NCI-H146 (cell line): ENCODE measurements at places on chromosomes 2 and 18.

DNA sequence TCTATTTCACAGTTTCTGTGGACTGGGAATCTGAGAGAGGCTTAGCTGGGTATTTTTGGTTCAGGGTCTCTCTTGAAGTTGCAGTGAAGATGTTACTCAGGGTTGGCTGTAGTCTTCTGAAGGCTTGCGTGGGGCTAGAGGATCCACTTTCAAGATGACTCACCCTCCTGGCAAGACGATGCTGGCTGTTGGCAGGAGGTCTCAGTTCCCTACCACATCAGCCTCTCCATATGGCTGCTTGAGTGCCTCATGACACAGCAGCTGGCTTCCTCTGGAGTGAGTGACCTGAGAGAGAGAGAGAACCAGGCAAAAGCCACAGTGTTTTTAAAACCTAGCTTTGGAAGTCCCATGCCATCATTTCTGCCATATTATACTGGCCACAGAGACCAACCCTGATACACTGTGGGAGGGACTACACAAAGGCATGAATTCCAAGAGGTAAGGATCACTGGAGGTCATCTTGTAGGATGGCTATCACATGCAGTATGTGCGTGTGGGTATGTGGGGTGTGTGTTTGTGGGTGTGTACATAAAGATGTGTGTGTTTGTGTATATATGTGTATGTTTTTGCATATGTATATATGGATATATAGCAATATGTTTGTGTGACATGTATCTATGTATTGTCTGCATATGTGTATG is 25.1 kb downstream of the DNPEP start:
- no peak for DNase-seq

- peak; percentile 83 for DNase-seq
These were observed 797 bp downstream of the CTIF start for GRCh38 chr18:48539406-48540250.

DNA sequence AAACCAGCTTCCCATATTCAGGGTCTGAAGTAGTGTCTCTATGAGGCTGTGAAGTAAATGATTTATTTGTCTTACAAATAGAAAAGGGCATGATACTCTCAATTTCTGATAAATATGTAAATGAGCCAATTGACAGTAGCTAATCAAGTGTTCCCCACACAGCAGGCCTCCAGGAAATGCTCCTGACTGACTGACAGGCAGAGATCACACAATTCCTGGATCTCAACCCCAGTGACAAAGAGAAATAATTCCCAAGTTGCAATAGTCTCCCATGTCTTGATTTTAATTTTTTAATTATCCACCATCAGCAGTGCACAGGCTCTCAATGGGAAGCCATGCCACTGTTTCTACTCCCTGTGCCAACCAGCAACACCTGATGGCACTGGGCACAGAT is 390.4 kb downstream of the SOX11 start:
- peak; percentile 19 for DNase-seq

GRCh38 chr18:68409576-68409975 is 305.3 kb downstream of the TMX3 start:
- DNase-seq, result no peak
